ENCODE measurements at places on chromosomes 5 and 9.

DNA sequence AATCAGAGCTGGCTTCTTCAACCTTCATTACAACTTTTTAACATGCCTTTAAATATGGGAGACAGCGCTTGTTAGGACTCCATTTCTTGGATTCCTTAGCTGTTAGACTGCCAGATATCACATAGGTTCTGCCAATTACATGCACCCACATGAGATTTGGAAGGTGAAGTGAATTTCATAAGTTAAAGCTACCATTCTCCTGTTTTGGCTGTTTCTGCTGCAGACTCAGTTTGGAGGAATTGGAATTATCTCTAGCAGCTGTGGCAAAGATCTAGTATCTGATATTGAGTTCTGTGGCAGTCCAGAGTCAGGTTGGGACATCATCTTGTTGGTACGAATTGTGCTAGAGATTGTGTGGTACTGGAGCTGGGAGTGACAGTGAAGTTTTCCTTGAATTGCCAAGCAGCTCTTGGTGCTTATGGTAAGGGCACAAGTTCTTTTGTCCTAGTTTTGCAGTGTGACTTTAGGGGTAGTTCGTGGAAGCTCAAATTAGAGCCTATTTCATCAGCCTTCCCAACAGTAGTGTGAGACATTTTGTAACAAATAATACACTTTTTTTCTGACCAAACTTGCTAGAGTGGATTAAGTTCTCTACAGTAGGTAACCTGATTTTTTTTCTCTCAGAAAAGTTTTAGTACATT, 9.1 kb upstream of the PJA2 start:
- no peak for DNase-seq

GRCh38 chr5:156052656-156053055, 274.3 kb upstream of the SGCD start:
- DNase-seq: no peak

- no peak for DNase-seq
These were observed 9.1 kb downstream of the EGFL7 start for GRCh38 chr9:136671646-136672430.

DNA sequence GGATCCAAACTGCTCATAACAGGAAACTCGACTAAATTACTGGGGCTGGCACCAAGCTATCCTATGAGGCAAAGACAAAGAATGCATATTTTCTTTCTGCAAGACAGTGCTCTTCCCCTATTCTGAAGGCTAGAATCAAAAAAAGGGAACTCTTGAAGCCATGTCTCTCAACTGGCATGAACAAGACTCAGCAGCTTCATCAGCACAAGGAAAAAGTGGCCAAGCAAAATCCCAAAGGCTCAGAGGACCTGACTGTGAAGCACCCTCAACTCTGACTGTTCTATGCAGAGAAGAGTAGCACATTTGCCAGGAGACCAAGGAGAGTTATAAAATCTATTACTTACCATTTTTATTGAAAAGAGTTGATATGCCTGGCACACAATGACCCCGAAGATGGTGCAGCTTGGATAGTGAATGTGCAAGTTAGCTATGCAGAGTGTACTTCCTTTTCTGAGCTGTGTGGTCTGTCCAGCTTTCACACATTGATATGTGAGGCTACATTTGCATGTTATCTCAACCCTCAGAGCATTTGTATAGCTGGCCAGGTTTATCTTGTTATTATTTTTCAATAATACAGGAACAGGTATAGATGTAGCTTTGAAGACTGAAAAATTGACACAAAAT, 51.0 kb upstream of the FYB1 start:
- DNase-seq: no peak

DNA sequence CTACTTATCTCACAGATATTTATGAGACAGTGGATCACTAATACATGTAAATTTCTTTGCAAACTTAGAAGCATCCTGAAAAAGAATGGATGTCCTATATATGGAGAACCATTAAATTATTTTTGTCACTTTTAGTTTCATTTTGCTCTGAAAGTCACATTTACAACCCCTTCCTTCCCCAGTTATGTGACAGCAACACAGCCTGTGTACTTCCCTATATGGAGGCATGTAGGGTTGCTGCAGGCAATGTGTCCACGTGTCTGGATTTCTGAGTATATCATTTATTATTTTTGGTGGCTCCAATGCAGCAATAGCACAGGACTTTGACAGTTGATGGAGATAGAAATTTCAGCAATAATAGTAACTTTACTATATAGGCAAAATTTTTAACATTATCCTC, 156.4 kb downstream of the ST8SIA4 start:
- DNase-seq: no peak

GRCh38 chr9:79572032-79572607, 355 bp downstream of the TLE4 start:
- DNase-seq: no peak

- no peak for DNase-seq
These were observed 822.5 kb downstream of the PTPRD start for GRCh38 chr9:9790216-9790872.

DNA sequence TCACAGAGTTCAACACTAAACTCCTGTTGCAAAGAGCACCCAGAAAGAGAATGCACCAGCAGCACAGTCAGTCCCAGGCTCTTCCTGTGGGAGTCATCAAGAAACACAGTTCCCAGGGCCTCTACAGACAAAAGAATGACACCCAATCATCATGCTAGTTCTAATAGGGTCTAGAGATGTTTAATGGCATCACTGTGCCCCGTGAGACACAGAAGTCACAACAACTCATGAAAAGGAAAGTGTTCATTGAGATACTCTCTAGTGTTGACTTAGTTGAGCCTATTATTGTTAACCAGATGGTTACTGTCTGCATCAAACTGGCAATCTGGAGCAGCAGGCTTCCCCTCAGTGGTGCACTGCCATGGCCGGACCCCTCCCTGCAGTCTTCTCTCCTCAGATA, 1.6 kb downstream of the KLHL3 start:
- no peak for DNase-seq

DNA sequence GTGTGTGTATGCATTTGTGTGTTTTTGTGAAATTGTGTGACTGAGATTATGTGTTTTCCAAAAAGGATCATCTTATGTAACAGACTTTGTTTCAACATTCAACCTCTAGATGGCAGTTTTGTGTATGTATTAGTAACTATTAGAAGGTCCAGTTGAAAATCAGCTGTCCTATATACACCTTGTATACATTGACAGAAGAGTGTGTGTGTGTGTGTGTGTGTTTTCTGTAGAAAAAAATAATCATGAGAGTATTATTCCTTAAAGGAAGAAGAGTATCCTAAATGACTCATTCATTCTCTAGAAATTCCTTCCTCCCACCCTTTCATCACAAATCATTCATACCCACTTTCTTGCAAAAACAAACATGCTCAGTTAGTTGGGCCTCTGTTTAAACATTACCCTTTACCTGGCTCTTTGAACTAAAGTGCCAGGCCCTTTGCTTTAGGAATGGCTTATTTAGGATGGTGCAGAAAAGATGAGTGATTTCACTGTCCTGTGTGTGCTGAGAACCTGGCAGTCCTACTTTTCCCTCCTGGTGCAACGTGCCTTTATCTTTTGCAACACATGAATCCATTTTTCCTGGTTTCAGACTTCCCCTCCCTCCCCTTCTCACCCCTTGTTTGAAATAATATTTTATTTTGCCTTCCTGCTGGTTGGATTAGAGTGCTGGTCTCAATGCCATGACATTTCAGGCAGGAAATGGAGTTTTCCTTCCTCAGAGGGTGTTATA, 152.2 kb downstream of the ARHGAP26 start:
- DNase-seq: no peak

DNA sequence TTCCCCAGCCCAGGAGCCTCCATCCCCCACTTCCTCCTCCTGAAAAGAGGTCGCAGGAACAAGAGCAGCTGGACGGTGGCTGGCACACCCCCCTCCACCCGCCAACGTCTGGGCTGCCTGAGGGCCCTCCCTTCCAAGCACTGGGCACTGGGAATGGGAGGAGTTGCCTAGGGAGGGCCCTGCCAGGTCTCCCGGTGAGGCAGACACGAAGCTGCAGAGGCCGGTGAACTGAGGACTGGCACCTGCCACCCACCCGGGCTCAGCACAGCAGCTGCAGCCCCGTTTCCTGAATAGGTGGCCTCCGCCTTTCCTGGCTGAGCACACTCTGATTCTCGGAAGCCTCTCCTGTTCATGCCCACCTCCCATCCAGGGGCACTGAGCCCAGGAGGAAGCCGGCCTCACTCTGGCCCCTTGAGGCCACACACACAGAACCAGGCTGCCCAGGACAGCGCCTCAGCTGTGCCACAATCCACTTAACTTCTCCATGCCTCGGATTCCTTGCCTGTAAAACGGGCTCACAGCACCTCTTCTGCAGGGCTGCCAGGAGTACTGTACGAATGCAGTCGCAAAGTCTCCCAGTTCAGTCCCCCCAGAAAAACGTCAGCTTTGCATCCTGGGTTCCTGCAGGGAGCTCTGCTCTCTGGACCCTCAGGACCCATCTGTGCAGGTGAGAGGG, 1.3 kb downstream of the NPDC1 start:
- DNase-seq: no peak

- DNase-seq: no peak
These were observed 13.8 kb downstream of the CSNK1A1 start for GRCh38 chr5:149537374-149537975.

DNA sequence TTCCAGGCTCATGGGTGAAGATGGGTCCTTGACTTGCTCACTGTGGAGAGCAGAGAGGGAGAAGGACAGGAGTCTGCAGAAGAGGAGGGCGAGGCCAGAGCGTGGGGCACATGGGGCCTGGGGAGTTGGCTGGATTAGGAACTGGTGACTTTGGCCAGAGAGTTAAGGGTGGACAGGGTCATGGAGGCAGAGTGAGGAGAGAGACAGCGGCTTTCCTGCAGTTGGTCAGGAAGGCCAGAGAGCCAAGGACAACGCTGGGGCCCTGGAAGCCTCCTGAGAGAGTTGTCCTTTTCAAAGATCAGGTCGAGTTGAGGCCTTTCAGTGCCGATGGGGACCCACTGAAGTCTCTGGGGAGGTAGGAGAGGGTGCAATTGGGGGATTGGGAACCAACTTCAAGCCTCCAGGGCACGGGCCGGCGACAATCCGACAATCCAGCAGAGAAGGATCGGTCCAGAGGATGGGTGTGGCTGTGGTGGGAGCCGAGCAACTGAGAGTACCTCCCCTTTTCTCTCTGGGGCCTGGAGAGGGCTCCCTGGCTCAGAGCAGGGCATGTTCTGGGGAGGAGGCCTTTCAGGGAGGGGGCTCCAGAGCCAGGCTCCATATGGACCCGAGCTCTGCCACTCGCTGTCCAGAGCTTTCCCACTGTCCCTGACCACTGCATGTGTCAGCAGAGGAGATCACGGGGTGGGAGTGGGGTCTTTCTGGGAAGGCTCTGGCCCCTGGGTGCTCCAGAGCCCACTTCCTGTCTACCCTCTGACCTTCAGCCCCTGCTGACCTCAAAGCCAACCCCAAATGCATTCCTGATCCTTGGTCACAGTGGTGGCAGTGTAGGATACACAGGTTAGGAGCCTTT, 7.5 kb upstream of the PHYHD1 start:
- no peak for DNase-seq

GRCh38 chr5:9898319-9898718, 268.2 kb upstream of the TAS2R1 start:
- DNase-seq: no peak

DNA sequence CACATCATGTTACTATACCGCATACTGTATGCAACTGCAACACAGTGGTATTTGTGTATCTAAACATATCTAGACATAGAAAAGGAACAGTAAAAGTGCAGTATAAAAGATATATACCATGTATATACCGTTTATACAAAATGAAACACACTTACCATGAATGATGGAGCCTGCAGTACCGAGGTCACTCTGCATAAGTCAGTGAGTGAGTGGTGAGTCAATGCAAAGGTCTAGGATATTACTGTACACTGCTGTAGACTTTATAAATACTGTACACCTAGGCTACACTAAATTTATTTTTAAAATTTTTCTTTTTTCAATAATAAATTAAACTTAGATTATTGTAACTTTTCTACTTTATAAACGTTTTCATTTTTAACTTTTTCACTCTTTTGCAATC, 29.3 kb downstream of the PRELID2 start:
- DNase-seq: no peak

- no peak for DNase-seq
These were observed 28.9 kb upstream of the GSN start for GRCh38 chr9:121239071-121239470.

DNA sequence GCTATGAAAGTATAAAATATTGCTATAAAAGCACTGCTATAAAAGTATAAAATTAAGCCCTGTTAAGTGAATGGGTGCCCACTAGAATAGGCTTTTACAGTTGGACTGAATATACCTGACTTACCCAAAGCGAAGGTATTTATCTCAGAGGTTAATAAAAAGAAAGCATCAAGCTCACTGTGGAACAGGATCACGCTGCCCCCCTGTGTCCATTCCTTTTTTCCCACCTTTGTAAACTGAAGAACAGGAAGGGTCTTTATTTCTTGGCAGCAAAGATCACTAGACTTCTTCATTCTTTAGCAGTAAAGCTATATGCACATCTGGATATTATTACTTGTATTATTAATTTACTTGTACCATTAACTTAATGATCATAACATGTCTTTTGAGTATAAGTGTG, 22.1 kb upstream of the PLPP6 start:
- DNase-seq: no peak
